ENCODE measurements at places on chromosomes 12 and 14.

- DNase-seq = peak; percentile 75
These were observed 117.8 kb downstream of the TTC7B start for GRCh38 chr14:90698379-90698869.

DNA sequence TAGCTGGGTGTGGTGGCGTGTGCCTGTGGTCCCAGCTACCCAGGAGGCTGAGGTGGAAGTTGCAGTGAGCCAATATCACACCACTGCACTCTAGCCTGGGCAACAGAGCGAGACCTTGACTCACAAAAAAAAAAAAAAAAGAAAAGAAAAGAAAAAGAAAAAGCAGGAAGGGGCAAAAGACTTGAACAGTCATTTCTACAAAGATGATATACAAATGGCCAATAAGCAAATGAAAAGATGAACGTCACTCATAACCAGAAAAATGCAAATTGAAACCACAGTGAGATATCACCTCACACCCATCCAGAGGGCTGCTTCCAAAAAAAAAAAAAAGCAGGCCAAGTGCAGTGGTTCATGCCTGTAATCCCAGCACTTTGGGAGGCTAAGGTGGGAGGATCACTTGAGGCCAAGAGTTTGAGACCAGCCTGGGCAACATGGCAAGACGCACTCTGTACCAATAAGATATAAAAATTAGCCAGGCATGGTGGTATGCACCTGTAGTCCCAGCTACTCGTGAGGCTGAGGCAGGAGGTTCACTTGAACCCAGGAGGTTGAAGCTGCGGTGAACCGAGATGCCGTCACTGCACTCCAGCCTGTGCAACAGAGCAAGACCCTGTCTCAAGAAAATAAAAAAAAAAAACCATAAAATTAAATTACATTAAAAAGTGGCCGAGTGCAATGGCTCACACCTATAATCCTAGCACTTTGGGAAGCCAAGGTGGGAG lies 20.5 kb downstream of the UBC start:
- no peak for DNase-seq

GRCh38 chr14:68236582-68237458 lies 417.2 kb downstream of the RAD51B start:
- no peak for DNase-seq

DNA sequence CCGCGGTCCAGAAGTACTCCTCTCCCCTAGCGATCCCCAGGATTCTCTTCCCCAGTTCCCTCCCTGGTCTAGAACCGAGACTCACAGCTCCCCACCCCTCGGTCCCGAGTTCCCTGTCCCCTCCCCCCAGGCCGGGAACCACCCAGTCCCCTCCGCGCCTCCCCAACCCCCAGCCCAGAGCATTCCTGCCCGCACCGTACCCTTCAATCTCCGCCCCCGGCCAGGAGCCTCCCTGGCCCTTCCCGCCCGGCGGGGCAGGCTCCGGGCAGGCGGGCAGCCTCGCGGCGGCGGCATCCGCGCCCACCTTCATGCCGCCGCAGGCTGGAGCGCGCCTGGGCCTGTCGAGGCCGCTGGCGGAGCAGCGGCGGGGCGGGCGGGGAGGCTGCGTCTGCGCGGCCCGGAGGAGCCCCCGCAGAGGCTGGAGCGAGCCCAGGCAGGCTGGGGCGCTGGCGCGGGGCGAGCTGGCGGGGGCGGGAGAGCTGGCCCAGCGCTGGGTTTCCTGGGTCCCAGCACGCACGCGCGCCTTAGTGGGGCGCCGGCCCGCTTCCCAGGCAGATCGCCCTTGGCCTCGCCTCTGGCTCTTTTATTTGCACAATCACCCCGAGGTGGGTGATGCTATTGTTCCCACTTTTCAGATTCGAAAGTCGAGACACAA lies 22.2 kb upstream of the GPR132 start:
- DNase-seq = no peak
